ENCODE measurements at places on chromosomes 2 and 18.

- H3K27ac ChIP-seq = no peak overlapping the region
- no peak for DNase-seq
- H3K36me3 ChIP-seq = no peaks in the 10 kb centered on the region
- H3K4me3 ChIP-seq = no peak overlapping the region
- peaks cover 19% of the 10 kb centered on the region for H3K27me3 ChIP-seq
- H3K4me1 ChIP-seq = no peaks in the 10 kb centered on the region
Measured at GRCh38 chr2:204078003-204078698, 141.6 kb downstream of the ICOS start.

DNA sequence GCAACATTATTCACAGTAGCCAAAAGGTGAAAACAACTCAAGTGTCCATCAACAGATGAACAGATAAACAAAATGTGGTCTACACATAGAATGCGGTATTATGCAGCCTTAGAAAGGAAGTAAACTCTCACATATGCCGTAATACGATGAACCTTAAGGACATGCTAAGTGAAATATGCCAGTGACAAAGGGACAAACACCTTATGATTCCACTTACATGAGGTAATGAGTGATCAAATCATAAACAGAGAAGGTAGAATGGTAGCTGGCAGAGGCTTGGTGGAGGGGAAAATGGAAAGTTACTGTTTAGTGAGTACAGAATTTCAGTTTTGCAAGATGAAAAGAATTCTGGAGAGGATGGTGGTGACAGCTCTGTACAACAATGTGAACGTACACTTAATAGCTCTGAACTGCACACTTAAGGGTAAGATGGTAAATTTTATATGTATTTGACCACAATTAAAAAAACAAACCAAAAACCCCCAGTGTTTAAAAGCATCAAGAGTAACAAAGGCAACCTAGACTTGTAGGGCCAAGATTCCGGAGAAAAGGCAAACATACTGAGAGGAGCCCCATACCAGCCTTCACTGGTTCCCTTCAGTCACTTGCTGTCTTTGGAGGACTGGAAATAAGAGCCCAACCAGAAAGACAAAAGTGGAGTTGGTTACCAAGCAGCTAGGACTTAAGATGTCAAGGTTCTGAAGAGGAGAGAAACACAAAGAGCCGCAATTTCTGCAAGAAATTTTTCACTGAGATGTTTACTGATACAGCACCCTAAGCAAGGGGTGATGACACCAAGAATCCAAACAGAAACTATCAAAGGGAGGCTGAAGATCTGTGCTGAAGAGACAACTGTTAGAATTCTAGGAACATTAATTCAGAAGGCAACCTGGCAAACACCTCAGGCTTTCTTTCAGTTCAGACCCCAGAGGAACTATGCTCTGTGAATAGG lies 61.3 kb downstream of the CUL3 start:
- DNase-seq = no peak
- peak overlapping the region; percentile 75 for H3K27ac ChIP-seq
- no peak overlapping the region for H3K4me3 ChIP-seq
- peaks cover 5% of the 10 kb centered on the region for H3K36me3 ChIP-seq

DNA sequence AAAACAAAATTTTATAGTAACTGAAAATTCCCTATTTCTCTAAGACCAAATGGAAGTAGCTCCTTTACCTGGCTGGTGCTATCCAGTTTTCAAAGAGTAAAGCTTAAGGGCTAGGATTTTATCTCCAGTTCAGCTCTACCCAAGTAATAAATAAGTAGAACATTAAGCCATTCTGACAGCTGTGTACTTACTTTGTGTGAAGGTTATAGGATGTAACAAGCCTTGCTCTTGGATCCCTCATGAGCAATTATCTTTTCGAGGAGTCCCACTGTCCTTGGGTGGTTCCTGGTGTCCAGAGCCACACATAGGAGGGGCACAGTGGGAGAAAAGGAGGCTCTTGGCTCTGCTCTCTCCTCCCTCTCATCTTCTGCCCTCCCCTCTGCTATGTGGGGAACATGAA lies 45.5 kb downstream of the KIF5C start:
- no peak overlapping the region for H3K4me3 ChIP-seq
- H3K4me1 ChIP-seq = peaks cover 2% of the 10 kb centered on the region
- no peak overlapping the region for H3K27ac ChIP-seq
- DNase-seq = no peak

DNA sequence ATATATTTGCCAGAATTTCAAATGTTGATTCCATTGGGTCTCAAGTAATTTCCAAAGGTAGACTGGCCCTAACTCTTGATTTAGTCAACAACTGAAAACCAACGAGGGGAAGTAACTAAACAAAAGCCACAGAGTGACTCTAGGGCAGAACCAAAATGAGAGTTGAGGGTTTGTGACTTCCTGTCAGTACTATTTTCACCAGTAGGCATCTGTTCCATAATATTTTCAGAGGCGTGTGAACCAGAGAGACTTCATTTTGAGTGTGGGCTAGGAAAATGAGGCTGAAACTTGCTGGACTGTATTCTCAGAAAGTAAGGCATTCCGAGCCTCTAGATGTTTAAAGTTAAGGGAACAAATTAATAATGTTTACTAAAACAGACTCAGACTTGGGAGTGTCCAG lies 70.6 kb downstream of the GDF7 start:
- H3K27me3 ChIP-seq = no peaks in the 10 kb centered on the region
- no peak overlapping the region for H3K4me3 ChIP-seq
- H3K27ac ChIP-seq = peak overlapping the region; percentile 58

- H3K36me3 ChIP-seq = peaks cover 10% of the 10 kb centered on the region
- no peak overlapping the region for H3K4me3 ChIP-seq
Measured at GRCh38 chr2:106864051-106864450, 21.9 kb downstream of the ST6GAL2 start.

DNA sequence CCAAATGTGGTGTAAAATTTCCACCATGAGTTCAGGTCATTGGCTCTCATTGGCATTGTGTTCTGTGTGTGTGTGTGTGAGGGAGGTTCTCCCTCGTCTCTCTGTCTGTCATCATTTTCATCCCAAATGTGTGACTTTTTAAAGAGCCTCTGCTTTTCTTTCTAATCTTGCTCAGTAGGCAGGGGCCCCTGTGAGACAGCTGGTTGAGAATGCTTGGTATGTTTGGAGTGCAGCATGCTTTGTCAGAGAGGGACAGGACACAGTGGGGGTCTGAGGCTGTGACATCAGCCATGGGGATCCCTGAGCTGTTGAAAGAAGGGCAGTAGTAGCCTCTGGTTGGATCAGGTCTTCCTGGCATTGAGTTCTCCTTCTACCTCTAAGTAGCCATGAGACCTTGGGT lies 10.6 kb downstream of the PTPRM start:
- no peaks in the 10 kb centered on the region for H3K27me3 ChIP-seq
- DNase-seq = no peak
- H3K4me1 ChIP-seq = peaks cover 53% of the 10 kb centered on the region
- H3K27ac ChIP-seq = peak overlapping the region; percentile 60
- no peak overlapping the region for H3K4me3 ChIP-seq
- peaks cover 3% of the 10 kb centered on the region for H3K36me3 ChIP-seq
